H4 (cell line): ENCODE measurements at places on chromosomes 5 and 9. TPM values are rescaled to one million over a fixed set of nuclear protein-coding genes. Genes with fewer than 3 reads are reported as not detected.

- no peak for DNase-seq
Measured at GRCh38 chr5:109882546-109882945, 192.8 kb downstream of the MAN2A1 start.

DNA sequence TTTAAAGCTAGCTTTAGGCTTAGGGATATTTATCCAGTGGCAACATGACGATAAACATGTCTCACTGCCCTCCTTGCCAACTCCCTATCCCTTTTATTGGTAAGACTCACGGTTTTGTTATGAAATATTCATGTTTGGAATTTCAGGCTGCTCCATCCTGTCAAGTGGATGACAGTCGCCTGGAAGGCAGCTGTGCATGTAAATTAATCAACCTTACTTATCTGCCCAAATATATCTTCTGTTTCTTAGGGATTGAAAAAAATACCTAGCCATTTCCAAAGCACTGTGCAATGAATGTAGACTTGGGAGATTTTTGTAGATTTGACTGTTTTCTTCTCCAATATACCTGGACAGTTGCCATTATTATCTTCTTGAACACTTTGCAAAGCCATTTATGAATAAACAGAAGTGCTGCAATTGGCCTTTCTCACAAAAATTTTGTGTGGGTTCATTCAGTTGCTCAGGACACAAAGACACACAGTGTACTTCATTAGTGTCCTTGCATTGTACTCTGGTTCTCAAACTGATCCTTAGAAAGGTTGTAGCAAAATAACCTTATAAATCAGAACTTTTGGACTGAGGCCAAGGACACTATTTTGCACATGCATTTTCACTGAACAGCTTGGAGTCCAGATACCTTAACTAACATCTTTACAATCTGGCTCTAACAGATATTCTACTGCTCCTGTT lies 889.4 kb upstream of the SEMA6A start:
- no peak for DNase-seq

DNA sequence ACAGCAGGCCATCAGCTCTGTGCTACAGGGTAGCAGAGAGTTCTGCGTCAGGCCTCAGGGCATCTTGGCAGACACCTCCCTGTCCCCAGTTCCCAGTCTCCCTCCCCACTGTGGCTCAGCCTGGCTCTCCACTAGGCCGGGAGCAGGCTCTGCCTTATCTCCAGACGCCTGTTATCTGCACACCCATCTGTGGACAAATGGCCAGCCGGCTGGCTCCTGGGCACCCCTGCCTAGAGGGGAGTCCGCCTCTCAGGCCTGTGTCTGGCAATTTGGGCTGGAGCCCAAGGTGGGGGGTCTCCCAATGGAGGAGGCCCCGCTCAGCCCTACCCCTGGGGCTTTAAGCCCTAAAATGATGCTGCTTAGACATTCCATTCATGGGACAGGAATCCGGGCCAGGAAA lies 39.2 kb upstream of the HAND1 start:
- DNase-seq, result no peak

- DNase-seq, result no peak
Measured at GRCh38 chr5:36948650-36949049, 72.1 kb downstream of the NIPBL start.

- no peak for DNase-seq
Measured at GRCh38 chr9:36319183-36319582, 60.9 kb upstream of the GNE start.

- DNase-seq, result peak; percentile 77
Measured at GRCh38 chr9:121399883-121400607, 30.0 kb upstream of the STOM start.

DNA sequence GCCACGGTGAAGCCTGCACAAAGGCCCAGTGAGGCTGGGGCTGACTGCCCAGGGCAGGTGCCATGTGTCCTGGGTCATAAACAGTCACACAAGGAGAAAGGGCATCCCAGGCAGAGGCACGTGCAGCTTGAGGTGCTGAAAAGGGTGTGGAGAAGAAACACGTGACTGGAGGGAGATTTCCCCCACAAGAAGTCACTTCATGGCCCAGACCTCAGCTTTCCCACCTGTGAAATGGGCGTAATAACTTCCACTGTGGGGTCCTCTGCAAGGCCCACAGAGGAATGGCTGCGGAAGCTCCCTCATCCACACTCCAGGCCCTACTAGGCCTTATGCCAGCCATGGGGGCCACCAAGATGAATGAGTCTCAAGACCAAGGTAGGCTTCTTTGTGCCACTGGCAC lies 20.1 kb upstream of the CPLX2 start:
- DNase-seq, result no peak

GRCh38 chr9:126057121-126057825 lies 269.4 kb upstream of the MVB12B start:
- DNase-seq, result no peak

- no peak for DNase-seq
Measured at GRCh38 chr5:35031276-35031675, 16.5 kb downstream of the AGXT2 start.

DNA sequence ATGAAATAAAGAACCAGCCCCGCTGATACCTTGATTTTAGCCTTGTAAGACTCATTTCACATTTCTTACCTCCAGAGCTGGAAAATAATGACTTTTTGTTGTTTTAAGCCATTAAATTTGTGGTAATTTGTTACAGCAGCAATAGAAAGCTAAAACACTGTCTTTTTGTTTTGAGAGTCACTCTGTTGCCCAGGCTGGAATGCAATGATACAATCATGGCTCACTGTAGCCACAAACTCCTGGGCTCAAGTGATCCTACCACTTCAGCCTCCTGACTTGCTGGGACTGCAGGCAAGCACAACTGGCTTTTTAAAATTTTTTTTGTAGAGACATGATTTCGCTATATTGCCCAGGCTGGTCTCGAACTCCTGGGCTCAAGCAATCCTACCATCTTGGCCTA lies 34.7 kb upstream of the MYO10 start:
- no peak for DNase-seq

GRCh38 chr9:108772301-108772894 lies 83.4 kb downstream of the ACTL7B start:
- DNase-seq, result no peak

- no peak for DNase-seq
Measured at GRCh38 chr5:68406767-68407241, 191.2 kb downstream of the PIK3R1 start.

DNA sequence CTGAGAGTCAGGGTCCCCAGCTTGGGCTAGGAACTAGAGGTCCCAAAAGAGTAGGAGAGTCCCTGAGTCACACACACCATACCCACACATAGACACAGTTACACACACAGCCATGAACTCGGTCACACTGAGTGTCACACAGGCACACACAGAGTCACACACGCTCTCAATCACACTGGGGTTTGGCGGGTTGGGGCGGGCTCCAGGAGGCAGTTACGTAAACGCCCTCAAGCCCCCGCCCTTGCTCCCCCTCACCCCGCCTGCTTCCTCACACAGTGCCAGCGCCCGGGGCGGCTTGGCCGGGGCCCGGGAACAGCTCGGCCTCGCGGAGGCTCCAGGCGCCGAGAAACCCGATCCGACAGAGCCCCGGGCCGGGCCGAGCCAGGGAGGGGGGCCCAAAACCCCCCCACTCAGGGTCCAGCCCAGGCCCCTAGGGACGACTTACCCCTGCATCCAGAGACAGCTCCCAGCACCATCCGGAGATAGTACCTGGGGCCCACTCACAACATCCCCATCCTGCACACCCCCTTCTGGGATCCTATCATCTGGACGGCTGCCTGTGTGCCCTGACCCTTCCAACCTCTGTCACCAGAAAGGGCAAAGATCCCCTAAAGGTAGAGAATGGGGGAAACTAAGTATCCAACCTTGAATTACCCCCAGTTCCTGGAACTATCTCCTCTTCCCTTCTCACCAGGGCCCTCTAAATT lies 3.5 kb upstream of the CNTFR start:
- DNase-seq, result no peak

- no peak for DNase-seq
Measured at GRCh38 chr5:143793249-143793648, 18.7 kb upstream of the HMHB1 start.

GRCh38 chr5:125390326-125390725 lies 643.9 kb upstream of the ZNF608 start:
- no peak for DNase-seq

WNK2 gene
- 0.02 TPM in 1 of 2 replicates, not detected in the other for total RNA-seq

CSF1R gene
- total RNA-seq, result 0.02 TPM in 1 of 2 replicates, not detected in the other

MRPL50 gene
- 18.6 and 23.4 TPM in 2 replicates for total RNA-seq
